ENCODE measurements at places on chromosomes 1 and 21.

DNA sequence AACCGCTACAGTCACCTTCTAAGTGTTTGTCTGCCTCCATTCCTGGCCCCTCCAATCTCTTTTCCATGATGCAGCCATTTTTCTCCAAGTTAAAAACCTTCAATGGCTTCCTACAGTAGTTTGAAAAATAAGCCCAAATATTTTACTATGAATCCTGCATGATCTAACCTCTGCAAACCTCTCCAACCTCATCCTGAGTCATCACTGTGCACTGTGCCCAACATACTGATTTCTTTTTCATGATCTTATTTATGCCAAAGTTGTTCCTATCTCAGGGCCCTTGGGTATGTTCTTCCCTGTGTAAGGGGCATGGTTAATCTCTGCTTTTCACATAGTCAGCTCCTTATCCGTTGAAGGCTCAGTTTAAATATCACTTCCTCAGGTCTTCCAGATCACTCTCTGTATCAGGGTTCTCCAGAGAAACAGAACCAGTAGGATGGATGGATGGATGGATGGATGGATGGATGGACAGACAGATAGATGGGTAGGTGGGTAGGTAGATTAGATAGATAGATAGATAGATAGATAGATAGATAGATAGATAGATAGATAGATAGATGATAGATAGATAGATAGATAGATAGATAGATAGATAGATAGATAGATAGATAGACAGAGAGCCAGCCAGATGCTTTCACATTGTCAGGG lies 18.1 kb upstream of the PTPN14 start:
- DNase-seq: no peak

DNA sequence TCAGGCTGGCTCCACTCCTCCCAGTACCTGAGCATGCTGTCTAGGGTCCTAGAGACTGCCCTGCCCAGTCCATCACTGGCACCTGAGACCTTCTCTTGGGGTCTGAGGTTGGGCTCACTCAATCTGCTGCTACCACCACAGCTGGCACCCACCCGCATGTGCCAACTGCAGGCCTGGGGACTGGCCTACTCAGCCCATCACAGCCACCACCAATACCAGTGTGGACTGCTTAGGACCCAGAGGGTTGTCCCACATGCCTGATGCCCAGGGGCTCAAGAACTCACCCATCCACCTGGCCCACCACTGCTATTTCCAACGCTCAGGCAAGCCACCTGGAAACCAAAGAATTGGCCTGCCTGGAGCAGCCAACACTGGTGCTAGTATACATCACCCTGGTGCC lies 63.5 kb downstream of the CYP4B1 start:
- no peak for DNase-seq

DNA sequence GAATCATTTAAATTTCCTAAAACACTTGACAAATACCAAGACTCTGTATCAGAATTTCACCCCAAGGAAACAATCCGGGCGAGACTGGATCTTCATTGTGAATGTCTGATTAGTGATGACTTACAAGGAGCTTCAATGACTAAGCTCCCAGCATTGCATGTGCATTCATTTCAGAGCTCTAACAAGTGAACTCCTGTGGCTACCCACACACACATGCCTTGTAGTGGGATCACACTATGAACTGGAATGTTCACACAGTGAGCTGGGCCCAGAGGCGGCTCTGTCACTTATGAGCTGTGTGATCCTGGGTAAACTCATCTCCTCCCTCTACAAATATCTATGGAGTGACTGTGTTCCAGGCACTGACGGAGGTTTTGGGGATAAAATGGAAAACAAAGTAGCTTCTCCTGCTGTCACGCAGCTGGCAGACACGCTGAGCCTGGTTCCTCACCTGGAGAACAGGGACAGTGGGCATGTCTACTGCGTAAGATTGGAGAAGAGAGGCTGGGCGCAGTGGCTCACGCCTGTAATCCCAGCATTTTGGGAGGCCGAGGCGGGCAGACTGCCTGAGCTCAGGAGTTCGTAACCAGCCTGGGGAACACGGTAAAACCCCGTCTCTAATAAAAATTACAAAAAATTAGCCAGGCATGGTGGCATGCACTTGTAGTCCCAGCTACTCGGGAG lies 56.9 kb downstream of the CLSTN1 start:
- no peak for DNase-seq

DNA sequence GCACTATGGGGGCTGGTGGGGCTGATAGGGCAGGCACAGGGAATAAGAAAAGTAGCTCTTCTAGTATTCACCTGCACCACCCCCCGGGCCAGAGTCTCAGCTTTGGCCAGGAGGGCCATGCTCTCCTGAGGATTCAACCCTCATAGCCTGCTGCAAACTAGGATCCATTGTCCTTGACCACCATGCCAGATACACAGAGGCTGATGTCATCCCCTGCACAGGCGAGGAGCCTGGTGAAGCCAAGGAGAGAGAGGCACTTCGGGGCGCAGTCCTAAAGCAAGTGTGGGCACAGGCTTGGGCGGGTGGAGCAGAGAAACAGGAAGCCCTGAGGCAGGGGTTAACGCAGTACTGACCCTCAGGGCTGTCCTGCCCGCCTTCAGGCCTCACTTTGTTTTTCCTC lies 29.5 kb downstream of the TMEM53 start:
- DNase-seq: no peak

DNA sequence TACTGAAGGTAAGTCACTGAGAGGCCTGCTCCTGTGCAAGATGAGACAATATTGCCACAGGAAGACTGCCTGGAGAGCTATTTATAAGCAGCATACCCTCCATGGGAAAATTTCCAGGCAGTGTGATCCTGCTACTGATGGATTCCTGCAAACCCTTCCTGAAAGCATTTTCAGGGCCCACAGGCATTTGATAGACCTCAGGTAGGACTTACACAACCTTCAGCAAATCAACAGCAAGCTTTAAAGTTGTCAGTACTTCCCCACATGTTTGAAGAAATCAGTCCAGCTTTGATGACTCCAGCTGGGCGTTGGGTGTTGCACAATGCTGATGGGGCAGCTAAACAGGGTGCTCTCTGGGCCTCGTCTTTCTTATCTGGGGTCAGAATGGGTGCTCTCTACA lies 108.8 kb downstream of the PLXNA2 start:
- no peak for DNase-seq

DNA sequence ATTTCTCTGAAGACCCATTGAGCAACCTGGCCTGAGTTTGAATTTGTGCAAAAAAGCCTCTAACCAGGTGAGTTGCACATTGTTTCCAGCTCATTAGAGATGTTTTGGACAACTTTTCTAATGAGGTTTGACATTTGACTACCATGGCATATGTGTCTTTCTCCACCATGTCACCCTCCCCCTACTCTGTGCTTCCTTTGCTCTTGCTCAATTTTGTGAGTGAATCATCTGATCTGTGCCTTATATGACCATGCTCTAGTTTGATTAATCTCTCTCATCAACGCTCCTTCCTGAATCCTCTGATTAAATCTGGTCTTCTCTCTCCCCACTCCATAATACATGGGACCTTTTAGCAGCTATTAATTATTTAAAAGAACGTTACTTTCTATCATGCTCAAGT lies 144.8 kb upstream of the SAMSN1 start:
- DNase-seq: no peak

- peak; percentile 64 for DNase-seq
Measured at GRCh38 chr1:203906932-203907331, 45.5 kb downstream of the SNRPE start.

DNA sequence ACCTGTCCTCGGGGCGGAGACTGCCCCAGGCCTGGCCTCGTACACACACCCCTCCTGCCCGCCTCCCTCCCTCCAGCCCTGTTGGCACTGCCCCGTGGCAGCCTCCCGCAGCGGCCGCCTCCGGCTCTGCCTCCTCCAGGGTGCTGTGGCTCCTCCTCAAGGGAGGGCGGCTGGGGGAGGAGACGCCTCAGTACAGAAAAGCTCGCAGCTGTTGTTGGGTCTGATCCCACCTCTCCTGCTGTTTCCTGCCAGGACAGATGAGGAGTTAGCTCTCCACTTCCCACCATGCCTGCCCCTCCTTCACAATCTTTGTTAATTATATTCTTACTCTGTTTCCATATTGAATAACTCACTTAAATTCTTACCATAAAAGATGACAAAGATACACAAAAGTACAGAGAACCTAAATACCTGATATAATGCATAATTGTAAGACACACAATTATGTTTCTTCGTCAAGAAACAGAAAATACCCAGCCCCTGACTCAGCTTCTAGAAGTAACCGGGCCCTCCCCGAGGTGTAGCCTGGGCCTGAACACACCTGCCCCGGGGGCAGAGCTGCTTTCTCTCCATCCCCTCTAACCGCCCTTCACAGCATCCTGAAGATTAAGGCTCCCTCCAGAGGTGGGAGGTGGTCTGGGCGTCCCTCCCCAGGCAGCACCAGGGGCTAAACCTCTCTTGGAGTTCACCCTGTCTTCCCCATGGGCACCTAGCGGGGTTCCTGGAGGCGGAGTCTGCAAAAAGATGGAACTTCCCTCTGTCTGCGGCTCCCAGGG lies 30.6 kb upstream of the COL6A1 start:
- no peak for DNase-seq

GRCh38 chr21:42747276-42747701 lies 93.9 kb downstream of the PDE9A start:
- DNase-seq: no peak

DNA sequence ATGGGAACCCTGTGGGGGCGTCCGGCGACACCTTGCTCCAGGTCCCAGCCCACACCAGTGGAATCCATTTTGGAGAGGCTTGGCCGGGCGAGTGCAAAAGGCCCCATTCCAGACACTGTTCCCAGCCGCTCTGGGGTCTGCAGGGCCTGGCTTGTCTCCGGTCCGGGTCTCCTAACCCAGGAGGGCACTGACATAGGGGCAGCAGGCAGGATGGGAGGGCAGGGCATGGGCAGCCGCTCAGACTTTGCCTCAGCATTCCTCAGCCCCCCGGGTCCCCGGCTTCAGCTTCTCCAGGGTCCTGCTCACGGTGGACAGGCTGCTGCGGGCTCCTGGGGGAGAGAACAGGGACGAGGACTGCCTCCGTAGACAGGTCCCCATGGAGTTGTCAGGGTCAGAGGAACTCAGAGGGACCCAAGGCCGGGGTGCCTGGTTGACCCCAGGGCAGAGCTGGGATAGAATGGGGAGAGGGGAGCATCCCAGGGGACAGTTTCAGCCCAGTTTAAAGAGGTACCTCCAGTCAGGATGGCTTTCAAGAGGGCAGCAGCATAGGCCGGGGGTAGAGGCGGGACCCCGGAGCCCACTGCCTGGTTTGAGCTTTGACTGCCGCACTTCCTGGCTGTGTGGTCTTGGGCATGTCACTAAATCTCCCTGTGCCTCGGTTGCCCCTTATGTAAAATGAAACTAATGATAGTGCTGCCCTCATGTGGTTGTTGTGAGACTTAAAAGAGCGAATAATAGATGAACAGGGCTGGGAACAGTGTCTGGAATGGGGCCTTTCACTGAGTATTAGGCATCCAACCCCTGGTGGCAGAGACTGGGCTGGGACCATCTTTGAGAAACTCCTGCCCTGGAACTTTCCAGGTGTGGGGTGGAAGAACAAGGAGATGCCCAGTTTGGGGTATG lies 3.7 kb downstream of the KNCN start:
- peak; percentile 57 for DNase-seq

DNA sequence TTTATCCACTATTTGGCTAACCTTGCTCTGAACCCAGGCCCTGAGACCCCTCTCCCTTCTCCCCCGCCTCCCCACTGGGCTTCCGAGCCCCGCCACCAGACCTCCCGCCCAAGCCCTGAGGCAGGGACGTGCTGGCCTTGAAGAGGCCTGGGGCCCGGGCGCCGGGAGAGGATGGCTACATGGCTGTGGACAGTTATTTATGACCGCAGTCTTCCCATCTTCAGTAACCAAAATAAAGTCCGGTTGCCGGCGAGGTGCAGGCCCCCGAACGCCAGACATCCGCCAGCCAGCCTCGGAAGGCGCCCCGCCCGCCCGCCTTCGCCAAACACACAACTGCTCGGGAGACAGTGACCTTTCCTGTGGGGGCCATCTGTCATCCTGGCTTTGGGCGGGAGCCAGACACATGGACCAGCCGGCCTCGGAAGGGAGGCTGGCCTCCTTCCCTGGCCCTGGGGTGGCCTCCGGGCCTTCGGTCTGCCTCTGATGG lies 69.0 kb downstream of the DHRS3 start:
- DNase-seq: no peak

GRCh38 chr1:51222136-51222787 lies 13.8 kb upstream of the RNF11 start:
- DNase-seq: no peak

DNA sequence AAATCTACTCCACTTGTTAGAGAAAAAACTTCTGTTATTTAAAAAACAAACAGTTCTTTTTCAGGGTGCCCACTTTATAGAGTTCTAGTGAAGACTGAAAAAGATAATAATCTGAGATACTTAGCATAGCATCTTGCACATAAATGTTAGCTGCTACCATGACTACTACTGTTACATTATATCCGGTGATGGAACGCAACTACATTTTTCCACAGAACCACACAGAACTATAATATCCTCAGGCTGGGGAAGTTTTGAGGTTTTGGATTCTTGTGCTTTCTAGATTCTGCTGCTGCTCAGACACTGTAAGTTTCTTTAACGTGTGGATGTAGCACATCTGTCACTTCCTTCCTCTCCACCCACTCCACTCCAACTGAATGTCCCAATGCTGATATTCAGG lies 110.3 kb downstream of the PTPN14 start:
- DNase-seq: no peak

GRCh38 chr1:2564815-2565374 lies 8.7 kb downstream of the TNFRSF14 start:
- DNase-seq: no peak

DNA sequence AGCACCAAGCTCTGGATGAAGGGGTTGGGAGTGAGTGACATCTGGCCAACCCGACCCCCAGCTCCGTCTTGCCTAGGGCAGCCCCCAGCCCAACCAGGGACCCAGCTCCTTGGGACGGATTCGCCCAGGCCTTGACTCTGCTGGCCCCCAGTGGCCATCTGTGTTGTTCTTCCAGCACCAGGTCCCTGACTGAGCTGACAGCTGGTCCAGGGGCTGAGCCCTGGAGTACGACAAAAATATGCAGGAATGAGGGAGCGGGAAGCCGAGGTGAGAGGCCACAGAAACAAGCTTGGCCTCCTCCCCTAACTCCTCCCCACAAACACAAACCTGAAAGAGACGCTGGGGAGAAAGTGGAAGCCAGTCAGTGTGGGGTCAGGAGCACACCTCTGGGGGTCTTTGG lies 55.0 kb upstream of the PAX7 start:
- peak; percentile 20 for DNase-seq

DNA sequence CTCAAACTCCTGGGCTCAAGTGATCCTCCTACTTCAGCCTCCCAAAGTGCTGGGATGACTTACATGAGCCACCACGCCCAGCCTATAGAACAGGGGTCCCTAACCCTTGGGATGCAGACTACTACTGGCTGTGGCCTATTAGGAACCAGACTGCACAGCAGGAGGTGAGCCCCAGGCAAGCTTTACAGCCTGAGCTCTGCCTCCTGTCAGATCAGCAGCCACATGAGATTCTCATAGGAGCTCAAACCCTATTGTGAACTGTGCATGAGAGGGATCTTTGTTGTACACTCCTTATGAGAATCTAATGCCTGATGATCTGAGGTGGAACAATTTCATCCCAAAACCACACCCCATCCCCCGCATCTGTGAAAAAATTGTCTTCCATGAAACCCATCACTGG lies 13.4 kb upstream of the PSMB4 start:
- DNase-seq: no peak

GRCh38 chr1:26156285-26157038 lies 2.4 kb upstream of the FAM110D start:
- DNase-seq: no peak

Measured in LoVo (cell line).